ENCODE measurements at places on chromosomes 12 and 14. TPM values are rescaled to one million over a fixed set of nuclear protein-coding genes. Genes with fewer than 3 reads are reported as not detected.

DNA sequence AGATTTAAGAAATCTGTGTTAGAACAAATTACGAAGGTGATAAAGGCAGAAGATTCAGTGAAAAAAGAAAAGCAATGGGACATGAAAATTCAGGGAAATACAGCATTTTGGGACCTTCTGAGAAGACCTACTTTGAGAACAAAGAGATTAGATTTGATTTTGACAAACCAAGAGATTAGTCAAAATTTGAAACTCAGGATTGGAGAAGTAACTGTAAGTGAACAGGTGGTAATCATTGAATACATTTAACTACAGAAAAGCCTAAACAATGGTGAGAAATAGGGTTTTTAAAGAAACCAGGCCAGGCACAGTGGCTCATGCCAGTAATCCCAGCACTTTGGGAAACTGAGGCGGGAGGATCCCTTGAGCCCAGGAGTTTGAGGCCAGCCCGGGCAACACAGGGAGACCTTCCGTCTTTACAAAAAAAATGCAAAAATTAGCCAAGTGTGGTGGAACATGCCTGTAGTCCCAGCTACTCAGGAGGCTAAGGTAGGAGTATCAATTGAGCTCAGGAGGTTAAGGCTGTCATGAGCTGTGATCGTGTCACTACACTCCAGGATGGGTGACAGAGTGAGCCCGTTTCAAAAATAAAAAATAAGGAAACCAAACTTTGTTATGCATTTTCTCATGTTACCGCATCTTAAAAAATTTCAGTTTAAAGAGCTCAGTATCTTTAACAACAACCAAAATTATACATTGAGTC lies 8.9 kb upstream of the SAV1 start:
- DNase-seq, result no peak

GRCh38 chr14:74973003-74973653 lies 17.7 kb upstream of the PGF start:
- no peak for DNase-seq

GRCh38 chr12:120241561-120242274 lies 23.8 kb downstream of the PXN start:
- DNase-seq, result no peak

DNA sequence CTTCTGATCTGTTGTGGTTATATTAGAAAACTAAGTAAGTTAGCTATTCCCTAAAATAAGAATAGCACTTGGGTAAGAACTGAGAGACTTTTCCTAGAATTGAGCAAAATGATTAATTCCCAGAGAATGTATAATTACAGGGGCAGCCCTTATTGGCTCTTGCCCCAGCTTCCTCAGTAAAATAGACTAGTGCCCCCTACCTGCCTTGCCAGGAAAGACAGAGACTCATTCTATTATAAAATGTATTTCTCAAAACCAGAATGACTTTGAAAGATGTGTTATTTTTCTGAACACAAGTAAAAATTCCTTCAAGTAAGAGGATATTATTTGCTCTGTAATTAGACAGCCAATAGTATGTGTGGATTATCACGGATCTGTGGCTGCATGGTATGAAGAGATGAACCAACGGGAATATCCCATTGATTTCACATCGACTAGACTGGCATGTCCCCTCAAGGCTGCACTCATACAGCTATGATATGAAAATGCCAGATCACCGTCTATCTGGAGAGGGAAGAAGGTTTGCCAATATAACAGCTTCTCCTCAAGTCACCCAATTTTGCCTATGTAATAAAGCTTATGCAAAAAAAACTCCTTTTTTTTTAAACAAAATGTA lies 7.4 kb upstream of the GLRX5 start:
- peak; percentile 79 for DNase-seq

The PHLDA1 gene
- 34.2 TPM for total RNA-seq

The CRY1 gene
- 20.2 TPM for total RNA-seq
